Choroid plexus epithelial cell (primary cell): ENCODE measurements at places on chromosomes 3 and 15.
A peak's percentile ranks its signal among the peaks of the same experiment; 100 is the strongest.

- no peak for DNase-seq
These were observed 98.7 kb downstream of the SLCO3A1 start for GRCh38 chr15:91952216-91952615.

DNA sequence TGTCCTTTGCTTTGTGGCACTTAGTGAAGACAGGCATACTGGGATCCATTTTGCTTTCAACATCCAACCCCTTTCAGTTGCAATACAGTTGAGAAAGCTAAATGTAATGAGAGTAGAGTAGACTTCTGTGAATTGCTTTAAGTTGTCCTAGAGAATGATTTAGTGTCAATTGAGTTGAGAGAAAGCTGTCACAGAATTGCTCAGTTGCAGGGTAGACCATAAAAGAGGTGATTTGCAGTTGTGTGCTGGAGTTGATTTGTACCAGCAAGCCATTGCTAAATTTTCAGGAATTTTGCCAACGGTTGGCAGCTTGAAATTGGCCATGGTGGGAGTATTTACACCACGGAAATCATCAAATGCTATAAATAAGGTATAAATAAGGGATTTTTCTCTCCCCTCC is 2.2 kb downstream of the ABHD5 start:
- no peak for DNase-seq

- DNase-seq: no peak
These were observed 236.6 kb downstream of the MFSD1 start for GRCh38 chr3:159038405-159038804.

- peak; percentile 88 for DNase-seq
These were observed 159.1 kb downstream of the P3H2 start for GRCh38 chr3:189961522-189962161.

GRCh38 chr15:58490086-58490887 is 58.5 kb downstream of the LIPC start:
- DNase-seq: no peak

DNA sequence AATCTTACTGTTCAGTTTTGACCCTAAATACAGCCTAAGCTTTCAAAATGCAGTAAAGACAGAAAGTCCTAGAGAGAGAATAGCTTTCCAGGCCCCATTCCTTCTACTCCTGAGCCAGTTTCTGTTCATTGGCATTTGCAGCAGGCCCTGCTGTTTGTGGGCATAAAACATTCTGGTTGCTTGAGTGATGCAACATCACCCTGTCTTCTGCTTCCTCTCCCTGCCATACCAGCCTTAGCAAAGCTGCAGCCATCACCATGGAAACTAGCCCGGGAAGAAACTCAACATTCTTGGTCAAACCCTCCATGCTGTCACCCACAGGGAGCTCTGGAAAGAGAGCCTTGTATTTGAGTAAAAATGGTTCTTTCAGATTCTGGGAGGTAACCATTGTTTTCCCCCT is 325.7 kb downstream of the MAGI1 start:
- DNase-seq: peak; percentile 85

GRCh38 chr15:54580643-54581042 is 602.4 kb downstream of the UNC13C start:
- DNase-seq: no peak

DNA sequence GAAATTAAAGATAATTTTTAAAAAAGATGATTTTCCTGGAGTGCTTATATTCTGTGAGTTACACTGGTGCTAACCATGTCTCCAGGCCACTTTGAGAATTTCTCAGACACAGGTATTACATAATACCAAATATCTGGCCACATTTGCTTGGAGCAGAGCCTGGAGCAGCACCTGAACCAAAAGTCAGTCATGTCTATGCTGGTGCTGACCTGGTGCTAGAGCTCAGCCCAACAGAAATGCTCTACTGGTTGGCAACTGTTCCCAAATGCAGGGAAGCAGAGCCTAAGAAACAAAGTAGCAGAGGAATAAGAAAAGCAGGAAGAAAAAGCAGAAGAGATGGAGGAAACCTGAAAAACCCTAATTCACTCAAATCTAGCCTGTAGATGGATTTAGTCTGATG is 135.7 kb upstream of the SLC7A14 start:
- DNase-seq: no peak

GRCh38 chr3:55434789-55435188 is 52.3 kb downstream of the WNT5A start:
- peak; percentile 59 for DNase-seq

GRCh38 chr3:99818818-99819217 is 1.2 kb downstream of the CMSS1 start:
- no peak for DNase-seq

- no peak for DNase-seq
These were observed 181.7 kb downstream of the LPP start for GRCh38 chr3:188335656-188336055.

DNA sequence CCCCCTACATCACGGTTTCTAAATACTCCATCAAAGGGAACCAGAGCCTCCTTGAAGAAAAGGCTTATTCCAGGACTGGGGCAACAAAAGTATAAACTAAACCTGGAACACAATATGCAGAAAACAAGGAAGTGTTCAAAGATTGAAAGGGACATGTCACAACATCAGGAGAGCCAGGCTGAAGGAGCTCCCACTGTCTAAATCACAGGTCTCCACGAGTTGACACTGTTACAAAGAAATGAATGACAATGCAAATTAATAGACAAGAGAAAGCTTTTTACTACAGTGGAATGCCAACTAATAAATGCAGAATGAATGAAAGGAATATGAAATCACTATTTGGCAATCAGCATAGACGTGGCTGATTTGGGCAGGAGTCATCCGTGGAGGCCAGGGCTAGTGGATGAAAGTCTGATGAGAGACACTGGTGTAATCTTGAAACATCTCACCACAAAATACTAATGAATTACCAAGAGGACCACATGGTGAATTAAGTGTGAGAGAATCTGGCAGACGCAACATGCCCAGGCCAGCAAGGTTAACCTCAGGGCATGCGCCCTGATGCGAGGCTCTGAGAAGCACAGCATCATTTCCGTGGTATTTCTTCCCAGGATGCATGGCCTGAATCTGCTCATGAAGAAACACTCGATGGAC is 123.8 kb upstream of the TJP1 start:
- DNase-seq: no peak

DNA sequence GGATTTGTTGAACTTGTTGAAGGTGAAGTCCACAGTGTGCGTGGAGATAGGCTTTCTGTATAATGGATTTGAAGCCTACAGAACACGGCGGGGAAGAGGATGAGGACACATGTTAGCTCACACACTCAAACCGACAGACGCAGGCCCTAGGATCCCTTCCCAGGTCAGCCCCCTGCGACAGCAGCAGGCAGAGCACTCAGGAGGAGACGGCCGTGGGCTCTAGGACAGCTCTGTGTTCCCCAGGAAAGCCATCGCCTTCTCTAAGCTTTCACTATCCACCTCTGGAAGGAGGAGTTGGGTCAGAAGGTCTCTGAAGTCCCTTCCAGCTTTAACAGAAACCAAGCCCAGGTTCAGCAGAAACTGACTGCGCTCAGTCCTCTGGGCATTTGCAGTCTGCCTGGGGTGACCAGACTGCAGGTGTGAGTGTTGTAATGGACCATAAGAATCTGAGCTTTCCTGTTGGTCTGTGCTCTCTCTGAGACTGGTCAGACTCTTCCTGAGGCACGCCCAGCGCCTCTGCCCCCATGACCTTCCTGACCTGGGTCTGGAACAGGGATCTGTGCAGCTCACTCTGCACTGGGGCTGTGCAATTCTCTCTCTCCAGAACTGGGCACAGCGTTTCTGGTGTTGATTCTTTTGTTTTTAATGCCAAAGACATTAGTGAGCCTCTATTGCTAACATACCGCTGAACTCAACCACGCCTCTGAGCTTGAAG is 33.5 kb downstream of the UMPS start:
- DNase-seq: no peak

- peak; percentile 76 for DNase-seq
These were observed 315.3 kb upstream of the UBE2E2 start for GRCh38 chr3:22887664-22888291.

- peak; percentile 51 for DNase-seq
These were observed 15.2 kb downstream of the SSUH2 start for GRCh38 chr3:8629151-8630021.

- DNase-seq: no peak
These were observed 147.8 kb downstream of the SLCO3A1 start for GRCh38 chr15:92001307-92001706.

- DNase-seq: no peak
These were observed 35.5 kb downstream of the FAH start for GRCh38 chr15:80188251-80188650.

GRCh38 chr3:130933801-130934345 is 40.0 kb downstream of the ATP2C1 start:
- peak; percentile 46 for DNase-seq

- DNase-seq: no peak
These were observed 31.8 kb downstream of the PLXNA1 start for GRCh38 chr3:127014536-127015281.

DNA sequence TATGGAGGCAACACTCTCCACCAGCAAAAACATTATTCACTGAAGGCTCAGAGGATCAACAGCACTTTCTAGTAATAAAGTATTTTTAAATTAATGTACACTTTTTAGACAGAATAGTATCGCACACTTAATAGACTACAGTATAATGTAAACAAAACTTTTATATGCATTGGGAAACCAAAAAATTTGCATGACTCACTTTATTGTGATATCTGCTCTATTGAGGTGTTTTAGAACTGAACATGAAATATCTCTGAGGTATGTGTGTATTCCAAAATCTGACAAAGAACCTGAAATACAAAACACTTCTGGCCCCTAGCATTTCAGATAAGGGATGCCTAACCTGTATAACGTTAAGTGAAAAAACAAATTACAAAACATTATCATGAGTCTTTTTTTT is 99.7 kb downstream of the PRICKLE2 start:
- no peak for DNase-seq

GRCh38 chr15:33313491-33313890 is 2.7 kb downstream of the RYR3 start:
- DNase-seq: no peak

DNA sequence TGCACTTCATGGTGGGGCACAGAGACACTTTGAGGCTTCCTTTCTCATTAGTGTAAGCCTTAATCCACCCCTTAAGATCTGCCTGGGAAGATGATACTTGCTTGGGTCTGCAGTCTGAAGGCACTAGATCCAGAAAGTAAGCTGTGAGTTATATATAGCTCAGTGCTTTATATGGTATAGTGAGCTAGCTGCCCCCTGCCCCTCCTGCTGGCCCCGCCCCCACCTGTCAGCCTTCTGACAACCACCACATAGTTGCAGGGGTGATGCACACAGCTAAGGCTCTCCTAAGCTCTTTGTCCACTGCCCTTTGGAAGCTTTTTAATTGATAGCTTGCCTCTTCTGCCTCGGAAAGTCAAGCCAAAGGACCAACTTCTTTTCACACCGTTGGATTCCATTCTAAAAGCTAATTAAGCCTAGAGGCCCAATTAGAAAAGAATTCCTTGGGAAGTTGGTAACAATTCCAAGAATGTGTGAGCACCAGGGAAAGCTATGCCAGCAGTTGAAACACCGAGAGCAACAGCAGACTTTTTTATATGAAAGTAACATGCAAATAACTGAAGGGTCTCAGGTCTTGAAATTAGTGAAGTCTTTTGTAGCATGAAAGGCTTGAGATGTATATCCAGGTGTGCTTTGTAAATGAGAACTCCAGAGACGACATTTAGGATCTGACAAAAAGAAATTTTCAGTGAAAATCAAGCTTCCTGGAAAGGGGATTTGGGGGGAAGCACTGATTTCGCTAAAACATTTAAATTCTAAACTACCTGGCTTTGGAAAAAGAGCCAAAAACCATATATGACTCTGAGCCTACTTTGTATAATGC is 2.3 kb downstream of the TPM1 start:
- DNase-seq: peak; percentile 69

DNA sequence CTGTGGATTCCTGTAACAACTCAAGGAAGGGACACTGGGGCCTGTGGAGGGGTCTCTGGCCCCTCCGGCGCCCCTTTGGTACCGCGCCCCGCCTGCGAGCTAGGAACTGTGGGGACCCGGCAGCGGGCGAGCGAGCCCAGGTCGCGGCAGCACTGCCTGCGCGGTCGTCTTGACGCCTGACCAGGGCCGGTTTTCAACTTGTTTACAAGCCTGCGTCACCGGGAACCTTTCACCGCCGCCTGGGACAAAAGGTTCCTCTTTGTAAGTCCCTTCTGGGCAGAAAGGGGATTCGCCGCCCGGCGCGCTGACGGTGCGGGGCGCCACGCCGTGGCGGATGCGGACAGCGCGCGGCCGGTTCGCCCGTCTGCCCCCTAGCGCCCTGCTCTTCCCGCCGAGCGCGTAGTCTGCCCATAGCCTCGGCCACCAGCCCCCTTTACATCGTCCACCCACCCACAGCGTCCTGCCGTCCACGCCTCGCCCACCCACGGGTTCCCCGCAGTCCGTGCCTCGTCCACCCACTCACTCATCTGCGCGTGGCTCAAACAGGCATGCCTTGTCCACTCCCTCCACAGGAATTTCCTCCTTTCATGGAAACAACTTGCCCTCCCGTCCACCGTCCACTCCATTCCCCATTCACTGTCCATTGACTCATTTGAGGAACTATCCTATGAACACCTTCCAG is 5.5 kb upstream of the CFAP100 start:
- DNase-seq: peak; percentile 86
